ENCODE measurements at places on chromosomes 12 and 14.

DNA sequence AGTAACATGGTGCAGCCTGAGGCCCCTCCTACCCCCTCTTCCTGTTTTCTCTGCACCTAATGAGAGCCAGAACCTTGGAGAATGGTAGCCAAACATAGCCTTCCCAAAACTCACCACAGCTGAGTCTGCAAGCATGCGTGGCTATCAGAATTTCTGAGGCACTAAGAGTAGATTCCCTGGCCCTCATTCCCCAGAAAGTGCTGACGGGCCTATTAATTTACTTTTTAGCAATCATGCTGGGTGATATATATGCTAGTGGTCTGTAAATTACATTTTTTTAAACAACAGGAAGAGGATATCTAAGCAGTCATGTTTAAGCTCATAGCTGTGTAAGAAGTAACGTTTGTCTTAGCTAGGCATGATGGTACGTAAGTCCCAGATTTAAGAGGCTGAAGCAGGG, 30.4 kb downstream of the KANSL2 start:
- no peak for DNase-seq

GRCh38 chr14:87745507-87746118, 247.4 kb downstream of the GALC start:
- DNase-seq: no peak

DNA sequence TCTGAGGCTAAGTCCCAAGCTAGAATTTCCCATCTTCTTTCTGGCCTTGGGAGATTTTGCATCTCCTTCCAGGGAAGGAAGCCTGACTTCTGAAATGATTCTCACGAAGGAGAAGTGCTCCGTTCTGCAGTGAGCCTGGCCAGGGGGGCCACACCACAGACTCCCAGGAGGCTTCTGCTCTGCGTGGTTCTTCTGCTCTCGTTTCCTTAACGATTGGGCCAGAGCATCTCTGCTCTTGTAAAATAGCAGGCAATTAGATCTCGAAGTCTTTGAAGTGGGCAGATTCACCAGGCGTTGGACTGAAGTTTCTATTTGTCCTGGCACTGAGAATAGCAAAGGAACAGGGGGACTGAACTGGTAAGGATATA, 6.7 kb upstream of the BATF start:
- DNase-seq: no peak

DNA sequence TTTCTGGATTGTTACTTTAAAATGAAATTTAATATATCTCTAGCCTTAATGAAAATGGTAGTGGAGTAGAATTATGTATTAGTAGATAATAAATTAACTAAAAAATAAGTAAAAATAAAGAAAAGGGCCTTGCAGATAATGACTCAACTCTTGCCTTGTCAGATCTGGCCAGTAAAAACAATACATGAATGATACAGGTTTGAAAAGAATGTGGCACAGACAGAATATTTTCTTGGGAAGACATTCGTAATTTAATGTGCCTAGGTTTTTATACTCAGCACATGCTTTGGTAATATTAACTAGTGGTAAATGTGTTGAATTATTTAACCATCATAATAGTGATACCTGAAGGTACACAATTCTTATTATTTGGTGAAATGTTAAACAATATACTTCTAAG, 28.3 kb downstream of the ATF7IP start:
- no peak for DNase-seq

GRCh38 chr14:60964904-60965303, 16.0 kb downstream of the TRMT5 start:
- no peak for DNase-seq

- no peak for DNase-seq
Measured at GRCh38 chr12:109767991-109768900, 54.6 kb downstream of the FAM222A start.

DNA sequence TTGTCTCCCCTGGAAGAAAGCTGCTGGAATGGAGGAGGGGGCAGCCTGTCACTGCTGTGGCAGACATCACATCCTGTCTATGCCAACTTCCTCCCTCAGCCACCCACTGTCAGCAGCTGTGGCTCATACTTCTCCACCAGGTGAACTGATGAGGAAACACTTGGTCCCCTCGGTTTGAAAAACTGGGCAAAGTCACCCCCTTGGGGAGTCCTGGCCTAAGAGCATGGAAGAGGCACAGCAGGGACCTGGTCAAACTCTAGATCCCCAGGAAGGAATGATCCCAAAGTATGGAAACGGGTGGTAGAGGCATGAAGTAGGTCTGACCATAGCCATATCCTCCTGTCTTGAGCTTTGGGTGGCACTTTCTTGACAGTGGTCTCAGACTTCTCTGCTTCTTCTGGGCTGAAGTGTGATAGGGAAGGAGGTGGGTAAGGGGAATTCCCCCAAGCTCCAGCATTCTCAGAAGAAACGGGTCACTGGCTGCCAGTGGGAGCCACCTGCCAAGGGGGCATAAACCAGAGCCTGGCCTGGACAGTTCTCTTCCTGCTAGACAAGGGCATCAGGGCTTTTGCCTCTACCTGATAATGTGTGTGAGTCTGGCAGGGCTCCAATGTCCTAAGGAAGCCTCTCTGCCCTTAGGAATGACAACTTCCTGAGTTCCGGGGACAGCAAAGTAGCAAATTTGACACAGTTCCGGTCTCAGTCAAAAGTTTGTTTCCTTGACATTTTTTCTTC, 36.0 kb downstream of the FMNL3 start:
- no peak for DNase-seq

DNA sequence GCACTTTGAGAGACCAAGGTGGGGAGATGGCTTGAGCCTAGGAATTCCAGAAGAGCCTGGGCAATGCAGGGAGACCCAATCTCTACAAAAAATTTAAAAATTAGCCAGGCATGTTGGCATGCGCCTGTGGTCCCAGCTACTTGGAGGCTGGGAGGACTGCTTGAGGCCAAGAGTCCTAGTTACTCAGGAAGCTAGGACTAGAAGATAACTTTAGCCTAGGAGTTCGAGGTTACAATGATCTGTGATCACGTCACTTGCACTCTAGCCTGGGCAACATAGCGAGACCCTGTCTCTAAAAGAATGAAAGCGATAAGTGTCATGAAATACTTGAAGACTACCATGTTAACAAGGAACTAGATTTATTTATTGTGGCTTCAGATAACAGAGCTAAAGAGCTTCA, 3.5 kb downstream of the ATF7 start:
- no peak for DNase-seq

- no peak for DNase-seq
Measured at GRCh38 chr12:107564946-107565345, 120.7 kb upstream of the PWP1 start.

- no peak for DNase-seq
Measured at GRCh38 chr12:57983858-57984505, 42.6 kb downstream of the ATP23 start.

- no peak for DNase-seq
Measured at GRCh38 chr12:93589081-93589480, 16.6 kb downstream of the SOCS2 start.

DNA sequence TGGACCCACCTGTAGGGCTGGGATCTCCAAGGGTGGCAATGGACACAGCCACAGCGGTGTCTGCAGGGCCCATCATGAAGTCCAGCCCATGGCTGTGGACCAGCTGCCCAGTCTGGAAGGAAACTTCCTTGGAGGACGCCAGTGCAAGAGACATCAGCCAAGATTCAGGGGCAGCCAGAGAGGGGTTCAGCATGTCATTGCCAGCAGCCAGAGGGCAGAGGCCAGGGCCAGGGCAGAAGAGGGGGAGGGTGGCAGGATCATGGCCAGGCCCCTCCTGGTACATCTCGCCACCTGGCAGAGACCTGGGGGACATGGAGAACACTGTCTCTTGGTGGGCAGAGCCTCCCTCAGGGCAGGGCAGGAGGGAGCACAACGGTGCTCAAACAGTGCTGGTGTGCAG, 10.2 kb downstream of the ANHX start:
- DNase-seq: no peak

GRCh38 chr12:91859347-91859746, 286.3 kb downstream of the BTG1 start:
- no peak for DNase-seq

DNA sequence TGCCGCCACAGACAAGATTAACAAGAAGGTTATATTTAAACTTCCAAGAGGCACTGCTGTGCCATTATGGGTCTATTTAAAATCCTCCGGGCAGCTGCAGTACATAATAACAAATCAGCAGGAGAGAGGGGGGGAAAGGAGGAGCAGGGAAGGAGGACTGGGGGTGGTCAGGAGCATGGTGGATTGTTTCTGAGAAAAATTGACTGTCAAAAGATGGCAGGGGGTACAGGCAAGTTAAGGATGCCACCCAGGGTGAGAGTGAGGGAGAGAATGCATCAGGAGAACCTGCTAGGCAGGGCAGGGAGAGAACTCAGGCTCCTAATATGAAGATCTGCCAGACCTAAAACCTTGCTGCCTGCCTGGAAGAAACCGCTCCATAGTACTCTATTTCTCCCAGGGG, 181.8 kb downstream of the GRIN2B start:
- DNase-seq: no peak

DNA sequence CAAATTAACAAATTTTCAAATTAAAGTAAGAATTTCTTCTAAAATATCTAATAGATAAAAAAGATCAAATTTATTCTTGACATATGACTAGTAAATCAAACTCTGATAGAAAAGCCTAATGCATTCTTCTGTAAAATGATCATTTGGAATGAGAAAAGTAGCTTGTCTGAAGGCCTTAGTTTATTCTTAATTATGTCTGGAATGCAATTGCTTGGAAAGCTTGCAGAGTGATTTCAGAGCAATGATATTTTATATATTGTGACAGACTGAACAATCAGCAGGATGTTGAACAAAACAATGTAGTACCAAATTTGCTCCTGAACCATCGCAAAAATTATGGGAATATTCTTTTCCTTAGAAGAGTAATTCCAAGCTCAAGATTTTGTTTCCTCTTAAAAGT, 789.6 kb upstream of the NOVA1 start:
- no peak for DNase-seq

DNA sequence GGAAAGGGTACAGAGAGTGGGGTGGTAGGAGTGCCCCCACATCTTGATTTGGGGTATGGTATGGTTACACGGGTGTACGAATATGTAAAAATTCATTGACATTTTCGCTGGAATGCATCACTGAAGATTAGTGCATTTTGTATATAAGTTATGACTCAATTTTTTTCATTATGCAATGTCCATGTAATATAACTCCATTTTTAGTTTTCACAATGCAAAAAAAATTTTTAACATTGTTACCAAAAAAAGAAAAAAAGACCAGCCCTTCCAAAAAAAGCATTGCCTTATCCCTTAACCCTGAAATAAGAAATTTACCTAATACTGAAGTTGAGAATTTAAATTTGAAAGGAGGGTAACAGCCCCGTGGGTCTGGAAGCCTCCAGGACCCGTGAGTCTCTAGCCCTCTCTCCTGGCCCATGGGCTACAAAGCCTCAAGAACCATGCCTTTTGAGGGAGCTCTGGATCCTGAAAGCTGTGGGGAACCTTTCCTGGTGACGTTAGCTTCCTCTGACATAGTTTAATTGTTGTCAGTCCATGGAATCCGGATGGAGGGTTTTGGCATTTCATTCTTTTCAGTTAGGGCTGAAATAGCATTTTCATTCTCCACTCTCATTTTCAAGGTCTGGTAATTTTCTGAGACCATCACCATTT, 55.6 kb upstream of the ACTN1 start:
- DNase-seq: no peak

- DNase-seq: no peak
Measured at GRCh38 chr12:122870867-122871664, 24.9 kb downstream of the VPS37B start.

GRCh38 chr14:94775091-94775870, 5.4 kb upstream of the GSC start:
- no peak for DNase-seq

GRCh38 chr12:14896521-14897169, 11.0 kb upstream of the MGP start:
- DNase-seq: no peak

DNA sequence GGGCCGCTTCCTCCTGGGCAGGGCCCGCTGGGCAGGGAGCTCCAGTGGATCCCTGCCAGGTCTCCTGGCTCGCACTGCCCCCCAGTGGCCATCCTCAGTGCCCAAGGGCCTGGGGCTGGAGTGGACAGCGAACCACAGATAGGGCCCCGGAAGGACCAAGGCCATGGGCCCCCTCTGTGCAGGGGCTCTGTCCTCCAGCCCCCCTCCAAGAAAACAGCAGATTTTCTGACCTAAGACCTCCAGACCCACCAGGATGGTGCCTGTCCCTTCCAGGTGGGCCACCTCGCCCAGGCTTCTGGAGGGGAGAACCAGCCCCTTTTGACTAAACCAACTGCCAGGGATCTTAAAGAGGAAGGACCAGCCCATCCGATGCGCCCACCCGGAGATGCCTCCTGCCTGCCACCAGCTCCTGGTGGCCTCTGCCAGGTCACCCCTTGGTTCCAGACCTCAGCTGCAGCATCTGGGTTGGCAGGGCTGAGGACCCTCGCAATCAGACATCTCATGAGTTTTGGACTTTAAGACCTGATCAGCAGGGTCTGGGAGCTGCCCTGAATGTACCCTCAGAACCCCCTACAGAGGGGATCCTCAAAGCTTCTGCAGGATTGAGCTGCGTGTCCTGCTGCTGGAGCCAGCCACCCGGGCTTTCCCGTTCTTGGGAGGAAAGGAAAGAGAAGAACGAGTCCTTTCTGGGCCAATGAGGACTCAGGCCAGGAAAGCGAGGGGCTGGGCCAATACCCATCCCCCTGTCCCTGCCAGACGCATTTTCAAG, 325.8 kb upstream of the DIO3 start:
- no peak for DNase-seq

DNA sequence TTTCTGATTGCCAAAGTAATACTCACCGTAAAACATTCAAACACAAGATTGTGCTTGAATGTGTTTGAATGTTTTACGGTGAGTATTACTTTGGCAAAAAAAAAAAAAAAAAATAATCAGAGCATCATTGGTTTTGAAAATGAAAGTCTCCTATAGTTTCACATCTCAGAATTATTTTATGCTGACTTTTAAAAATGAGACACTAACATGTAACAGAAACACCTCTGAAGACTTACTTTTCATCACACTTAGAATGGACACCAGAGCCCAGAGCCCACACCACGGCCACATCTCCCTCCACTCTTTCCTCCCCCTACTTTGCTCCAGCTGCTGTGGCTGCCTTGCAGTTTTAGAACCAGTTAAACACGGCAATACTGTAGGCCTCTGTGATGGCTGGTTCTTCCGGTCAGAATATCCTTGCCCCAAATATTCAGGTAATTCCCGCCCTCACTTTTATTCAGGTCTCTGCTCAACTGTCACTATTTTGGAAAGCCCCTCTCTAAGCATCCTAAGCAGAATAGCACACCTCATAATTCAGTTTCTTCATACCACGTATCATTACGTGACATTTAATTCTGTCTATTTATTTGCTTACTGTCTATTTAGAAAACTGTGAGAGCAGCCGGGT, 138.9 kb upstream of the MAX start:
- no peak for DNase-seq

- no peak for DNase-seq
Measured at GRCh38 chr14:25430808-25431207, 380.9 kb upstream of the STXBP6 start.

- DNase-seq: no peak
Measured at GRCh38 chr12:52285851-52286530, 5.3 kb downstream of the KRT81 start.

GRCh38 chr12:3755898-3756297, 3.0 kb upstream of the CRACR2A start:
- DNase-seq: no peak
